Activated CD8-positive, alpha-beta T cell treated with anti-CD3 and anti-CD28 coated beads for 36 hours (primary cell): ENCODE measurements at places on chromosomes 3 and 15.

DNA sequence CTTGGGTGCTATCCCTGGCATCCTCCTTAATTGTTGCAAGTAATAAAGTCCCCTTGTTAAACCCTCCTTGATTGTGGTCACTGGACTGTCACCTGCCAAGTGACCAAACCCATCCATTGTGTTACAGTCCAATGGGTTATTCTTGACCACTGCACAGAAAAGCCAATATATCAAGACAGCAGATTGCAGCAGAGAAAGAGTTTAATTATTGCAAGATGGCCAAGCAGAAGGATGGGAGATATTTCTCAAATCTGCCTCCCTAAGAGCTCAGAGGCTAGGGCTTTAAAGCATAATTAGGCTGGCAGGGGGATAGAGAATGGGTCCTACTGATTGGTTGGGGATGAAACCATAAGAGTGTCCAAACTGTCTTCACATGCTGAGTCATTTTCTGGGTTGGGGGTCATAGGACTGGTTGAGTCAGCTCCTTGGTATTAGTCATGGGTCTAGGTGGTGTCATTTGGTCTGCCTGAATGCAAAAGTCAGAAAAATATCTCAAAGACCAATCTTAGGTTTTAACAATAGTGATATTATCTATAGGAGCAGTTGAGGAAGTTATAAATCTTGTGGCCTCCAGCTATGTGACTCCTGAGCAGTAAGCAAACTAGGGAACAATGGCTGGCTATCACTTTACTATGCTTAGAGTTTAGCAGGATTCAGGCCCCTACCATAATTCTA lies 19.1 kb upstream of the XYLB start:
- DNase-seq: peak; percentile 10

DNA sequence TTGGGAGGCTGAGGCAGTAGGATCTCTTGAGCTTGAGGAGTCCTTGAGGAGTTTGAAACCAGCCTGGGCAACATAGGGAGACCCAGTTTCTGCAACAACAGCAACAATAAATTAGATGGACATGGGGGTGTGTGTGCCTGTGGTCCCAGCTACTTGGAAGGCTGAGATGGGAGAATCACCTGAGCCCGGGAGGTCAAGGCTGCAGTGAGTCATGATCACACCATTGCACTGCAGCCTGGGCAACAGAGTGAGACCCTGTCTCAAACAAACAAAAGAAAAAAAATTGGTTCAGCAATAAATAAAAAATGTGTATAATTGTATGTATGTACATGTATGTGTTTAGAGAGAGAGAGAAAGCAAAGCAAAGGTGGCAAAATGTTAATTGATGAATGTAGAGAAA lies 83.1 kb downstream of the PDE8A start:
- no peak for DNase-seq

DNA sequence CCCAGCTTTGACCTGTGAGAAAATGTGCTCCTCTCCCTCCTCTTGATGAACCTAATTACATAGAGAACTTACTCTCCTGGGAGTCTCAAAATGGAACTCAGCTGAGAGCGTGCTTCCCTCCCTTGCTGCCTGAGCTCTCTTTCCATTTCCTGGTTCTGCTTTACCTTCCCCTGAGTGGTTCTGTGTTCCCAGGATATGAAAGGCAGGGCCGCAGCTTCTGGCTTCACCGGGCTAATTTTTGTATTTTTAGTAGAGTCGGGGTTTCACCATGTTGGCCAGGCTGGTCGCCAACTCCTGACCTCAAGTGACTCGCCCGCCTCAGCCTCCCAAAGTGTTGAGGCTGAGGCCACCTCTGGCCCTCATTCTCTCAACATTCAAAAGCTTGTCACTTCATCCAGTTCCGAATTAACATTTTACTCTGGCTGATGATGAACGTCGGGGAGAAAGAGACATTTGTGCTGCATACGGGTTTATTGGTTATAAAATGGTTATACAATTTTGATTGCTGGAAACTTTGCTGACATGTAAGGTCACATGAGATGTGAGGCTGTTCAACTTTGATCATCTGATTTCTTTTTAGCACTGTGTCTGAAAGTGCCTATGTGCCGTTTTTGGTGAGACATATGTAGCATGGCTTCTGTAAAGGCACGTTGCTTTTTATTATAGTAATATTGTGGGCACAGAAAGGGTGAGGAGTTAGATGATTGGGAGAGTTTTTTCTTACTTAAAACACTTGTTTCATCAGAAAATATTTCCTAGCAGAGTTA lies 6.6 kb downstream of the PLS1 start:
- no peak for DNase-seq

- no peak for DNase-seq
Observed at GRCh38 chr3:46734773-46735172, 17.1 kb upstream of the PRSS50 start.

- DNase-seq: peak; percentile 42
Observed at GRCh38 chr15:89356634-89357298, 22.1 kb upstream of the POLG start.

DNA sequence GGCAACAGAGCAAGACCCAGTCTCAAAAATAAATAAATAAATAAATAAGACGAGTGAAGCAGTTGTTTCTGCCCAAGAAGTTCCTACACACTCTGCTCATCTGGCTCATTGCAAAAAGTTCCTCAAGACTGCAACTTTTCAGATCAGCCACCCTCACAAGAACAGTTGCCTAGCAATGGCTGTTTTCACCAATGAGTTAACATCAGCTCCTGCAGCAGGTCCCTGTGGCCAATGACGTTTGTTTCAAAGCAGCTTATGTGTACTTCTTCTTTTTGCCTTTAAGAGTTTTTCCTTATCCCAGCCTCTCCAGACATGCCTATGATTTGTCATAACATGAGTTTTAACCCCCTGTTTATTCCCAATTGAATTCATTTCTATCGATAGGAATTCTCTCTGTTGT lies 118.4 kb upstream of the SPRED1 start:
- no peak for DNase-seq

- no peak for DNase-seq
Observed at GRCh38 chr3:133886031-133886722, 9.5 kb downstream of the RAB6B start.

GRCh38 chr3:1087066-1087560 lies 5.7 kb upstream of the CNTN6 start:
- DNase-seq: no peak

GRCh38 chr3:63470745-63471144 lies 181.7 kb upstream of the SNTN start:
- DNase-seq: no peak

DNA sequence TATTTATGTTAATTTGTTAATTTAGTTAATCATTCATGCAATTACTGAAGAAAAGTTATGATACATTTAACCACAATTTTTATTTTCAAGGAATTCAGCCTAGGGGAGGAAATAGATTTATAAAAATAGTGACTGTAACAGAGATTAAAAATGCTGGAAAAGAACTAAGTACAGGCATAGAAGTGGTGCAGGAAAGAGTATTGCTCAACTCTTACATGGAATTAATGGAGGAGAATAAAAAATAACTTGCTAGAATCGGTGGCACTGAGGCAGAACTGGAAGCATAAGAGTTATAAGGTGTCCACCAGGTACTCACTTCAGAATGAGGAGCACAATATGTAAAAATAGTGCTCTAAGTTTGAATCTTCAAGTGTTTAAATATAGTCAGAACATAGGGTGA lies 13.5 kb upstream of the OR5AC2 start:
- no peak for DNase-seq

GRCh38 chr3:17094551-17094950 lies 209.8 kb downstream of the PLCL2 start:
- no peak for DNase-seq

GRCh38 chr15:85867250-85867649 lies 72.5 kb upstream of the KLHL25 start:
- DNase-seq: no peak

- no peak for DNase-seq
Observed at GRCh38 chr3:98692787-98693473, 70.2 kb upstream of the ST3GAL6 start.

- DNase-seq: no peak
Observed at GRCh38 chr3:89419647-89420241, 312.3 kb downstream of the EPHA3 start.

- DNase-seq: no peak
Observed at GRCh38 chr3:111130827-111131226, 59.2 kb downstream of the NECTIN3 start.

GRCh38 chr15:59439576-59439975 lies 1.6 kb downstream of the FAM81A start:
- DNase-seq: no peak

GRCh38 chr3:195268576-195269309 lies 2.2 kb downstream of the XXYLT1 start:
- DNase-seq: no peak

DNA sequence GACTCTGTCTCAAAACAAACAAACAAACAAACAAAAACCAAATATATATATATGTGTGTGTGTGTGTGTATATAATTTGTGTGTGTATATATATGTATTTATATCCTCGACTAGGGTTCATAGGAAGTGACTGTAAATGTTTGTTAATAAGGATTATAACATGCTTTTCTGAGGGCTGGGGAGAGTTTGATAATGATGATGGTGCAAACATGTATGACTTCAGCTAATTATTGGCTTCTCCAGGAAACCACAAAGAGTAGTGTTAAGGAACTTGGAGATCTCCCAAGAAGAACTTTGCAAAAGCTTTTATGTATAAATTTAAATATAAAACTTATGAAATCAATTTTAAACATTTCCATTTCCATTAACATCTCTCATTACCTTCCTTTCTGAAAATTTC lies 3.9 kb upstream of the OPA1 start:
- no peak for DNase-seq

DNA sequence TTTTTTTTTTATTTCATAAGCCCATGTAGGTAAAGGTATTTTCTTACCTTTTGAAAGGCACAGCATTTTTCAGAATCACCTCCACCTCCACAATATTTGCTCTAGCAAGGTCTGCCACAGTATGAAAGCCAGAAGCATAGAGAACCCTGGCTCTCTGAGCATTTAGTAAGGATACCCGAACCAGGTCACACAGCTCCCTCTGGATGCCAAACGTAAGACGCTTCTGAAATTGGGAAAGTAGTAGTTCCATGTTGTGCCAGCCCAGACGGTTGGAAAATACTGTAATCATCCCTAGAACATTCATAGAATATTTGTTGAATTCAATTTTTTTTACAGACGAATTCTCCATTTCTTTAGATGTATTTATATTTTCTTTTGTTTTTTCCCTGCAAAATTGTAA lies 52.4 kb downstream of the POLQ start:
- no peak for DNase-seq

DNA sequence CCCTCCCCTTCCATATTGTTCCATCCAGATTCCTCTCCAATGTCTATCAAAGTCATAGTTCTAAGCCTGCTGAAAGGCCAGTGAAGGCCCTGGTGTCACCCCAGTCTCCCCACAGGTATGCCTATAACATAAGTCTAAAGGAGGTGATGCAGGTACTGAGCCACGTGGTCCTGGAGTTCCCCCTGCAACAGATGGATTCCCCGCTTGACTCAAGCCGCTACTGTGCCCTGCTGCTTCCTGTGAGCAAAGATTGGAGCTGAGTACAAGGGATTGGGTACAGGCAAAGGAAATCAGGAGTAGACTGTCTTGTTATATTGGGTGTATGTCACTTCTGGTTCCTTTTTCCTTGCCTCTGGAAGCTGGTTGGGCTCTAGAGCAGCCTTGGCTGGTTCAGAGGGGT lies 8.2 kb downstream of the EIF2B5 start:
- no peak for DNase-seq

- DNase-seq: no peak
Observed at GRCh38 chr15:98397419-98397818, 250.9 kb upstream of the IGF1R start.

DNA sequence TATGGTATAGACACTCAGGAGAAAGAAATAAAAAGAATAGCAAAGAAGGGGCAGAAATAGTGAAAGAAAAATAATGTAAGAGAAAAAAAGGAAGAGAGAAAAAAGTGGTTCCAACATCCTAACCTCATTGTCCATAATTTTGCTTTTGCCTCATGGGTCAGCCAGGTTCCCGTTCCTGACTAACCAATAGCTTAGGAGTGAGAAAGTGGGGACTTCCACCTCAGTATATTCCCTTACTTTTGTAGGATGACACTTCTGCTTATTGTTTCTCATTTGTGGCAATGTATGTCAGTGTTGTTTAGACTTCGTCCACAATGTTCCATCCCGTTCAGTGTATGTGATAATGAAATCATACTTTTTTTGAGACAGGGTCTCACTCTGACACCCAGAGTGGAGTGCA lies 9.3 kb upstream of the SLC12A8 start:
- no peak for DNase-seq

DNA sequence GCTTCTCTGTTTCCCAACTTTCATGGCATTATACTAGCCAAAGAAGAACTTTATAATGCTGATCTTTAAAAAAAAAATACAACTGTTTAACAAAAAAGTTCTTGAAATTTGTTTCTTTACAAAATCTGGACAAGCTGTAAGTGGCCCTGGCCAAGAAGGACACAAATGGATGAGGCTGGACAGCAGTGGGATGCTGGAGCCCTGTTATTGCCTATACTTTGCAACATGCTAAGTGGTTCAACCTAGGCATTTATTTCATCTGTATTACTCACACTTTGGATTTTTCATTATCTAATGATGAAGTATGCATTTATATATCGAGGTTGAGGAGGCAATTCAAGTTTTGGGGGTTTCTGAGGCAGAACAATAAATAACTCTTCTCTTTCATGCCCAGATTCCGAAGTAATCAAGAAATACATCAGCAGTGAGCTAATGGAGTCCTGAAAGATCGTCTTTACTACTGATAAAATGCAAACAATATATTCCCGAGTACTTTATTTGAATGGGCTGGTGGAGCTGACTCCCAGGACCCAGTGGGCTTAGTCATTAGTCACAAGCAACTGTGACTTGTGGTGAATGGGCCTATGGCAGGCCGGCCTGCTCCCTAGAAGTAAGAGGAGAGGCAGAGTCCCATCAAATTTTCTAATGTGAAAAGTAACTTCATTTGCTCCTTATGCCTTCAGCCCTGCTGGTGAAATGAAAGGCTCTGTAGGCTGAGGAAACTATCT lies 177.3 kb upstream of the DPH6 start:
- DNase-seq: no peak

GRCh38 chr3:177104299-177104992 lies 92.8 kb downstream of the TBL1XR1 start:
- DNase-seq: no peak

- DNase-seq: no peak
Observed at GRCh38 chr15:73174171-73174570, 121.9 kb downstream of the NEO1 start.

DNA sequence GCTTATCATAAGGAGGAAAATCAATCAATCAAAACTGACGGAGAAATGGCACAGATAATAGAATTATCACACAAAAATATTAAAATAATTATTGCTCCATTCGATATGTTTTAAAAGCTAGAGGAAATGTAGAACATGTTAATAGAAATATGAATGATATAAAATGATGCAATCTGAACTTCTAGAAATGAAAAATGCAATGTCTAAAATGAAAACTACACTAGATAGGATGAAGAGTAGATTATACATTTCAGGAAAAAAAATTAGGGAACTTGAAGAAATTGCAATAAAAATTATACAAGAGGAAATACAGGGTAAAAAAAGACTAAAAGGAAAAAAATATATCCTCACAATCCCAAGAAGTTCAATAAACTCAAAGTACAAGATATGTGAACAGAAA lies 80.2 kb upstream of the TP63 start:
- no peak for DNase-seq
